Metanephros (tissue), 2 donors: ENCODE measurements at places on chromosomes 6 and 20. TPM values are rescaled to one million over a fixed set of nuclear protein-coding genes. Genes with fewer than 3 reads are reported as not detected.

Gene RGS19
- total RNA-seq: 10.7 TPM

Gene SHLD1
- total RNA-seq: 8.8 TPM

Gene GPR6
- total RNA-seq: not detected

Gene CCN2
- total RNA-seq: 183 TPM

Gene PNPLA1
- total RNA-seq: 1.1 TPM

Gene FAM209B
- total RNA-seq: not detected

Gene HTR1E
- 0.93 TPM for total RNA-seq

Gene KCNB1
- 0.70 TPM for total RNA-seq

Gene RAB23
- 18.8 TPM for total RNA-seq

Gene ENPP3
- 6.5 TPM for total RNA-seq

Gene MAP3K5
- 8.3 TPM for total RNA-seq

Gene NOTCH4
- total RNA-seq: 22.2 TPM

Gene HNF4A
- 28.7 TPM for total RNA-seq

Gene SLC25A27
- total RNA-seq: 31.8 TPM

Gene EYS
- 0.99 TPM for total RNA-seq

Gene SLC22A7
- total RNA-seq: 0.18 TPM

Gene TFAP2C
- total RNA-seq: 1.2 TPM

Gene LY6G6C
- total RNA-seq: not detected

Gene PPP1R3G
- total RNA-seq: 5.0 TPM

Gene LTB
- 3.1 TPM for total RNA-seq
